ENCODE measurements at places on chromosomes 7 and 10. TPM values are rescaled to one million over a fixed set of nuclear protein-coding genes. Genes with fewer than 3 reads are reported as not detected.

ARF5 gene
- 186 TPM for polyA plus RNA-seq

CYP2E1 gene
- polyA plus RNA-seq = 2.9 TPM

RASA4B gene
- polyA plus RNA-seq = 6.8 TPM

ELAPOR2 gene
- 5.9 TPM for polyA plus RNA-seq

GRCh38 chr10:78959924-78960285, 108.9 kb upstream of the ZMIZ1 start:
- DNase-seq = no peak

DNA sequence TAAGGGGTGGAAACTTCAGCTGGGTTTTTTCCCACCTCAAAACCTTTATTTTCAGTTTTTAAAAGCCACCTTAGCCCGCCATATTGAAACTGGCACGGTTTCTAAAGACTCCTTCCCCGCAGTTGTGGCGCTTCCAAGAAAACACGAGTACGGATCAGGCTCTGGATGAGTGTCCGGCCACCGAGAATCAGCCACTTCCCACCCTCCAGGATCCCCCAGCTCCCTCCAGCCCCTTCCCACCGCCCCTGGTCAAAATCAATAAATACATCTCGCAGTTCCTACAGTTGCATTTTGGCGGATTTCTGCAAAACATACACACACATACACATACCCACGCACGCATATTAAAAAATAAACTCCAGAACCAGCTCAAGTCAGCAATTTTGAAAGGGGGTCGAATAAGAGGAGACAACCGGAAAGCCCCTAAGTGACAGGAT, 1.1 kb downstream of the SFMBT2 start:
- no peak for DNase-seq

GRCh38 chr7:87648316-87648715, 20.1 kb downstream of the RUNDC3B start:
- no peak for DNase-seq

DNA sequence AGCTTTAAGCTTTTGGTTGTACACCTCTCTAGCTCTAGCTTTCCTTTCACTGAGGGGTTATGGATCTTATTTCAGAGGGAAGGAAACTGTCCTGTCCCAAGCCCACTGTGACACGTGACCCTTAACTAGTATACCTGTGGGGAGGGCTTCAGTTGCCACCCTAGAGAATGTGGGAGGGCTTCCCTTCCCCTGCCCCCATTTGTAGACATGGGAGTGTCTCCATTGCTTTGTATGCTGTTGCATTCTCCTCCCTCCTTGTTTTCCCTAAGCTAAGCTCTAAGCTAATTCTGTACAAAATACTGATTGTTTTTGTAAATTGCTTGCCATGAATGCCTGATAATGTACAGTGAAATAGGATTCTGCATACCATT, 11.2 kb downstream of the LUC7L2 start:
- no peak for DNase-seq

All from left renal cortex interstitium (tissue), 4 donors.